Tongue (tissue), 3 donors: ENCODE measurements at places on chromosomes 4 and X. TPM values are rescaled to one million over a fixed set of nuclear protein-coding genes. Genes with fewer than 3 reads are reported as not detected.
A peak's percentile ranks its signal among the peaks of the same experiment; 100 is the strongest.

The HTR2C gene
- total RNA-seq = not detected

GRCh38 chr4:77309496-77309895 lies 152.5 kb downstream of the CCNG2 start:
- DNase-seq = no peak

DNA sequence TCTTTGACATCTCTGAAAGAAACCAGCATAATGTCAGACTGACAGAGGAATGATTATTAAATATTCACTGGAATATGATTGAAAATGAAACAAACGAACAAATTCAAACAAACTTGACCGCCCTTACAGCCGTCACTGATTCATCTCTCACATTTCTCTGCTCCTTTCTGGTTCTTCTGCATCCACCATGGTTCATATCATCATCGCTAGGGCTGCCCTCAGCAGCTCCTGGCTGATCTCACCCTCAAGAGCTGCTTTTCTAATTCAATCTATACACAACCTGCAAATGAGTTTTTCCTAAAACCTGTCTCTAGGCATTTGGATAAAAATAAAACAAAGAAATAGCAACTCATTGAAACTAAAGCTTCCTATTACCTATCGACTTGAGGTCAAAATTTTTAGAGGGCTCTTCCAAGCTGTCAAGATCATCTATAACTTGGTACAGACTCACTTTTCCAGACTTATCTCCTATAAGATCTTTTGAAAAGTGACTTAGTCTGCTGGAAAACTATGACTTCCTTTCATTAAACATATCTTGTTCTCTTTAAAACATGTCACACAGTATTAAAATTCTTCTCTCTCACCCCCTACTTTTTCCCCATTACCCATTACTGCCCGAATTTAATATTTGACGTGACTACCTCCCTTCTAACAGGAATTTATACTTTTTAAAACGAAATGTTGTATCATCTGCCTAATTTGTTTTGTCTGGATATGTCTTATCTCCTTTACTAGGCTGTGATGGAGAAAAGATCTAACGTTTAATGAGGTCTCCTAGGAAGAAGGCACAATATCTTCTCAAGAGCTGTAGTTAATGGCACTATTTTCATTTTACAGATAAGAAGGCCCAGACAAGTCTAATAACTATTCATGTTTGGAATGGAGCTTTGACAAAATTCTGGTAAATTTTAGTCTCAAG lies 71.0 kb upstream of the UNC5C start:
- no peak for DNase-seq

GRCh38 chr4:38368613-38369012 lies 295.4 kb upstream of the KLF3 start:
- DNase-seq = no peak

DNA sequence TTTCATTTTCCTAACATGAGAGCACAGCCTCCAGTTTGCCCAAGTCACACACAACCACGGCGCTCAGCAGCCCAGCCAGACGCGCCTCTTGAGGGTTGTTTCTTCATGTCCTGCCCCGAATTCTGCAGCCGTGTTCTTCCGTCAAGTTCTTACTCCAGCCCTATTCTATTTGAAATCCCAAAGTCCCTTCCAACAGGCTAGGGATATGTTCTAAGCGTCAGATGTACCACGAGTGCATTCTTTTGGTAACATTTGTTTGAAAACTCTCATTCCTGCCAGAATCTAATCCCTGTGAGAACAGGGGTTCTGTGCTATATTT lies 23.1 kb downstream of the ACSL1 start:
- DNase-seq = peak; percentile 61

- DNase-seq = no peak
These were observed 37.3 kb upstream of the XAGE1B start for GRCh38 chrX:52553995-52554642.

DNA sequence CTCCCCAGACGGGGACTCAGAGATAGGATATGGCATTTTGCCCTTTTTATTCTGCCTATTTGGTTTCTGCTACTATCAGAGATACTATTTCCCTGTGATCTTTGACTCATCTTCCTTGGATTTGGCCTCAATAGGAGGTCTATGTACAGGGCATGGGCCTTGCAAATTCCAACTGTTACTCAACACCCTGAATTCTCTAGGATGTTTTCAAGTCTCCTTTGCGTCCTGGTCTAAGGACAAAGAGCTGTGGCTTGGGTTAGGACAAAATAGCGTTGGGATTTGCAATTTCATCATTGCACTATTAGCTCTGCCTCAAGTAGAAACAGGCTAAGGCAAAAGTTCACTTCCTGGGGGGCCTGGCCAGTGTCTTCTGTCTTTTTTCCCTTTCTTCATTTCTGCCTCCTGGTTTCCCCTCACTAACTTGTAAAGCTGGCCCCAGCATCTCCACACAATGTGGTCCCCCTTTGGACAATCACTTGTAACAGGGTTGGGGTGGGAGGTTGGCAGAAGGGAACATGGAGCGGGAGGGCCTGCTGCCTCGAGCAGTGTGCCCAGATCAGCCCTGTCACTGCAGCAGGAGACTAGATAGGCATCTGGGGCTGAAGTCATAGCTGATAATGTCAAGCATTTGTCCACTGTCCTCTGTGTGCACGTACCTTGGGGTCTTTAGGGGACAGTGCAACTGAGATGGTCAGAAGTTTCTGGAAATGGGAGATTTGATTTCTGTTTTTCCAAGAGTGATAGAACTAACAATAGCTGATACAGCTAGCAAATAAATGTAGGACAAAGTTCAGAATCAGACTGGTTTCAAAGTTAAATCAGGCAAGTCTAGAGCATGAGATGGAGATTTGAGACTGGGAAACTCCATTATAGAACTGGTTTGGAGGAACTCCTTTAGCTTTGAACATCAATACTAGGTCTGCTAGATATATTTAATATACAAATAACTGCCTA lies 25.8 kb upstream of the STBD1 start:
- DNase-seq = no peak

The ENPP6 gene
- total RNA-seq = 5.5 TPM

The OTUD6A gene
- not detected for total RNA-seq

DNA sequence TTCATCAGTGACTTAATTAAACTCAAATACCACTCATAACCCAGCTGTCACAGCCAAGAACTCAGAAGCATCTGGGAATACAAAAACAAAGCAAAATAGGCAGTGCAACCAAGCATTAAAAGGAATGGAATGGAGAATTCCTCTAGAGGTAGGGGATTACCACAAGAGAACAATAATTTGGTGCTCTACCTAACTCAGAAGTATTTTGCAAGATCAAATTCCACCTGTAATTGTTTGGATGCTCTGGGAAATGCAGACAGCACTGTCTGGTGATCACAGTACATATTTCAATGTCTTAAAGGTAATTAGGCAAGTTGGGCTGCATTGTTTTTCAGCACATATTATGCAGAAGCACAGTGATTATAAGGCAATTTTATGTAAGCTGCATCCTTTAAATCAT lies 547.5 kb downstream of the TRAM1L1 start:
- no peak for DNase-seq

DNA sequence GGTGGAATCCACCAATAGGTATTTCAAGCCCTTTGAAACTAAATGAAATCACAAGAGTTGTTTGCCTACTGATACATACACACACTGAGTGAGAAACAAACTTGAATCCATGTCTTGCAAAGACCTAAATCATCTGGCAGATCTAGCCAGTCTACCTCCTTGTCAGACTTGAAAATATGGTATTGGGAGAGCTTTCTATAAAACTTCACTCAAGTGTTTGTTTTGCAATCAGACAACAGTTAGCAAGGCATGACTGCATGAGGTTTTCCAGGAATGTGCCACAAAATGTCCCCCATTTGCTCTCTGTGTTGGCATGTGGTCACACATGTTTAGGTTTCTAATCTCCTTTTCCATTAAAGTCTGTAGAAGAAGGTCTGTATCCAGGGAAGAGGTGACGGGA lies 52.4 kb downstream of the MAP3K15 start:
- DNase-seq = no peak

The ETDB gene
- total RNA-seq = not detected

DNA sequence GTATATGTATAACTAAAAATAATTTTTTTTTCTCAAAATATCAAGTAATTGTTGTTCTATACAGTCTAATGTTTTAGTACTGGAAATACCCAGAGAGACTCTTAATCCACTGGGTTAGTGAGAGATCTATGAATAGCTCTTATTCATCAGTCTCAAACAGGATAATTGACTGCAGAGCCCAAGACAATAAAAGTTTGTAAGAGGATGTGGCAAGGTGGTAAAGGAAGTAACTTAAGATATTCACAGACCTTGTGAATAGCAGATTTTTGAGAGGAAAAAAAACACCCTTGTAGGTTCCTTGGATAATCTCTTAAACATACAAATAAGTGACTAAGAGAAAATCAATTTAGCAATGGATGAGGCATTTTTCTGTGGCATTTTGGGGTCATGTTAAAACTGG lies 210.9 kb upstream of the FAM241A start:
- no peak for DNase-seq

The FGFR3 gene
- total RNA-seq = 68.0 TPM

- DNase-seq = no peak
These were observed 892.6 kb upstream of the LCORL start for GRCh38 chr4:18914182-18914581.

- DNase-seq = no peak
These were observed 1.9 kb downstream of the SLC9A7 start for GRCh38 chrX:46757052-46757451.

DNA sequence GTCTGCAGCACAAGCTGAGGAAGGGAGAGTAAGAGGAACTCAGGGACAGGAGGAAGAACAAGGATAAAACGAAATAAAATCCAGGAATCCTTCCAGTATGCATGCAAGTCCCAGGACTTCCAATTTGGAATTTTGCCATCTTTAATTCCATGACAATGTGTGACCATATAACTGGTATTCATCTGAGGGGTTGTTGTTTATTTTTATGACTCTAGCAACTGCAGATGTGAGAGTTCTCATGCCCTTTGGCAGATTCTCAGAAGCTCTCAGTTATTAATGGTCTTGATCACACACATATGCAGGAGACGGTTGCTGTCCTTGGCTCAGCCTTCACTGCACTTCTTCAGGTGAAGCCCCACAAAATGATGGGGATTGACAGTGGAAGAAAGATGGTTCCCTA lies 148.2 kb downstream of the SMIM20 start:
- DNase-seq = peak; percentile 79

The DCX gene
- 20.8 TPM for total RNA-seq

The SFRP2 gene
- total RNA-seq = 111 TPM

The SYTL5 gene
- total RNA-seq = 1.3 TPM

The FMR1 gene
- total RNA-seq = 57.3 TPM

GRCh38 chrX:140090800-140091124 lies 125.4 kb upstream of the CXorf66 start:
- DNase-seq = no peak

GRCh38 chr4:185623444-185624258 lies 88.3 kb upstream of the PDLIM3 start:
- DNase-seq = no peak

- DNase-seq = no peak
These were observed 129.6 kb downstream of the LUZP4 start for GRCh38 chrX:115419069-115419468.

DNA sequence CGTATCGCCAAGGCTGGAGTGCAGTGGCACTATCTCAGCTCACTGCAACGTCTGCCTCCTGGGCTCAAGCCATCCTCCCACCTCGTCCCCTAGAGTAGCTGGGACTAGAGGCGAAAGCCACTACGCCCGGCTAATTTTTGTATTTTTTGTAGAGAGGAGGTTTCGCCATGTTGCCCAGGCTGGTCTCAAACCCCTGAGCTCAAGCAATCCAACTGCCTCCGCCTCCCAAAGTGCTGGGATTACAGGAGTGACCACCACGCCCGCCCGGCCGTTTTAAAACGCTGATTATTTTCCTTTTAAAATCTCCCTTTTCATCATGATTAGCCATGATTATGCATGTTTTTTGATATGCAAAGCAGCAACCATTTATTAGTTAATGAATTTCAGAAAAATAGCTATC lies 2.2 kb downstream of the N4BP2 start:
- no peak for DNase-seq

DNA sequence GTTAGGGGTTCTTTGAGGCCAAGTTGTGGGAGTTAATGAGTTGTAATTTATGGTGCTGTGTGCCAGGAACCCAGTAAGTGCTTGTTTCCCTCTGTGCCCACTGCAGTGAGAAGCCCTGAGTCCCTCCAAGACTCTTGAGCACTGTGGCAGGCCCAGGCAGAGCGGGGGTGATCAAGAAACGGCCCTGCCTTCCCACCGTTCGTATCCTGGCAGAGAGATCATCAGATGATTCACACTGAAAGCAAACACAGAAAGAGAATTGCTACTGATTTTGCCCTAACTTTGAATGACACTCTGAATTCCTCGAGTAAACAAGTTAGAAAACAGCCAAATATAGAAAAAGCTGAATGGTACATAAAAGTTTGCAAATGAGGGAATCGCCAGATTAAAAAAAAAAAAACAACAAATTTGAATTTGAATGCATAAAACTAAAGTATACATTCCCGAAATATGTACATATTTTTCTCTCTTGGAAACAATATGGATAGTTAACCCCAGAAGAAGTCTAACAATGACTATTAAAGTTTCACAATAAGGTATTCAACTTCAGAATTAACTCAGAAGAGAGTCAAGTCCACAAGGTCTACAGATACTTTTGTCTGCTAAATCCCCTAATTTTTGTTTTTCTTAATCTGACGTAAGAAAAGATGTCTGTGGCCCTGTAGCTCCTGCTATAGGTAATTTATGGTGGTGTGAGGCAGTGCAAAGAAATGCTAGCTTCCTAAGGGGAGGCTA lies 71.8 kb downstream of the AFAP1 start:
- no peak for DNase-seq

DNA sequence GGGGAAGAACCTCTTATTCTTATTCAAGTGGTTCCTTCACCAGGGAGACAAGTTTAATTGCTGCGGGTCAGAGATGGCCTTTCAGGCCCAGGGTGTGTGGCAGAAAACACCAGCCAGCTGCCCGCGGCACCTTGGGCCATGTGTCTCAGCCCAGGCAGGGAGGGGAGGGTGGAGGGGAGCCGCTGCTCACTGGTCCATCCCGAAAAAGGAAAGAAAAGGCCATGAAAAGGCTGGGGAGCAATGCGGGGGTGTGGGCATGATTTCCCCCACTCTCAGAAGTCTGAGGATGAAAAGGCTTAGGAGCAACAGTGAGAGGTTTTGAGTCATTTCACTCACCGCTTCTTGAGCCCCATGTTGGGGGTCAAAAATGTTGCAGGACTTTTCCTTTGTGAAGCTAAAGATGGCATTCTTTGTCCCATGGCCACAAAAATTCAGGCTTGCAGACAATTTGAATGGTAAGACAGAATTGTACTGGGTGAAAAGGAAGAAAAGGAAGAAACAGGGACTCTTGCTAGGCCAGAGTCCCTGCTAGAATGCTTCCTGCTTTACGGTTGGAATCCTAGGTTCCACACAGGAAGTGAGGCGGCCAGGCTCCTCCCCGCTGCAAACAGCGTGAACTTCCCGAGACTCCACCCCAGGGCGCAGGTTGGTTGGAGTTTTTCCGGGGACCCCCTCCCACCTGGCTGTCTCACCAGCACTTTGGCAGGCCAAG lies 17.4 kb upstream of the FAM47E start:
- DNase-seq = peak; percentile 12
